ENCODE measurements at places on chromosomes 7 and 10.

- H3K4me3 ChIP-seq, result no peak overlapping the region
- DNase-seq, result no peak
- H3K27ac ChIP-seq, result no peak overlapping the region
- peaks cover 17% of the 10 kb centered on the region for H3K4me1 ChIP-seq
Observed at GRCh38 chr7:22812353-22812752, 10.3 kb downstream of the TOMM7 start.

- H3K4me1 ChIP-seq, result peaks cover 24% of the 10 kb centered on the region
- peaks cover 6% of the 10 kb centered on the region for H3K36me3 ChIP-seq
- H3K27ac ChIP-seq, result no peak overlapping the region
- no peaks in the 10 kb centered on the region for H3K27me3 ChIP-seq
Observed at GRCh38 chr7:101985057-101985902, 167.9 kb downstream of the CUX1 start.

- H3K4me1 ChIP-seq, result peaks cover 11% of the 10 kb centered on the region
- H3K4me3 ChIP-seq, result no peak overlapping the region
- H3K27me3 ChIP-seq, result peaks cover 11% of the 10 kb centered on the region
- no peak overlapping the region for H3K27ac ChIP-seq
Observed at GRCh38 chr10:48496831-48497779, 107.8 kb downstream of the ARHGAP22 start.

GRCh38 chr7:106679153-106679931, 18.4 kb upstream of the CCDC71L start:
- H3K27ac ChIP-seq, result no peak overlapping the region
- DNase-seq, result no peak
- no peaks in the 10 kb centered on the region for H3K36me3 ChIP-seq
- no peak overlapping the region for H3K4me3 ChIP-seq
- H3K27me3 ChIP-seq, result no peaks in the 10 kb centered on the region
- peaks cover 12% of the 10 kb centered on the region for H3K4me1 ChIP-seq

- H3K27me3 ChIP-seq, result no peaks in the 10 kb centered on the region
- no peak overlapping the region for H3K27ac ChIP-seq
- H3K4me1 ChIP-seq, result peaks cover 6% of the 10 kb centered on the region
- H3K36me3 ChIP-seq, result no peaks in the 10 kb centered on the region
Observed at GRCh38 chr7:104922182-104923009, 91.6 kb upstream of the KMT2E start.

DNA sequence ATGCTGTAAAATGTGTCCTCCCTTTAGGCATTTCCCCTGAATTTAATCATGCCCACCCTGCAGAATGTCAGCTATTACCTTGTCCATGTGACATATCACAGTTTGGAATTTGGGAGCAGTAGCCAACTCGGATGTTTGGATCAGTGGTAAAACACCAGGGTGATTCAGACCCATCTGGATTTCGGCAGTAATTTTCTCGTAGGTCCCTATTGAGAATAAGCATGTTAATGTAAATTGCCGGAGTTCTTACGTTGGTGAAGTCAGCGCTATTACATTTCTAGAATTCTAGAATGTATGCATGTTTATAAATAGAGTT, 44.1 kb downstream of the HGF start:
- no peaks in the 10 kb centered on the region for H3K36me3 ChIP-seq
- H3K4me3 ChIP-seq, result no peak overlapping the region
- no peak for DNase-seq
- H3K27me3 ChIP-seq, result no peaks in the 10 kb centered on the region

- no peaks in the 10 kb centered on the region for H3K36me3 ChIP-seq
- H3K27ac ChIP-seq, result no peak overlapping the region
- H3K4me3 ChIP-seq, result no peak overlapping the region
- no peaks in the 10 kb centered on the region for H3K4me1 ChIP-seq
- no peak for DNase-seq
Observed at GRCh38 chr10:78783753-78784152, 285.0 kb upstream of the ZMIZ1 start.

DNA sequence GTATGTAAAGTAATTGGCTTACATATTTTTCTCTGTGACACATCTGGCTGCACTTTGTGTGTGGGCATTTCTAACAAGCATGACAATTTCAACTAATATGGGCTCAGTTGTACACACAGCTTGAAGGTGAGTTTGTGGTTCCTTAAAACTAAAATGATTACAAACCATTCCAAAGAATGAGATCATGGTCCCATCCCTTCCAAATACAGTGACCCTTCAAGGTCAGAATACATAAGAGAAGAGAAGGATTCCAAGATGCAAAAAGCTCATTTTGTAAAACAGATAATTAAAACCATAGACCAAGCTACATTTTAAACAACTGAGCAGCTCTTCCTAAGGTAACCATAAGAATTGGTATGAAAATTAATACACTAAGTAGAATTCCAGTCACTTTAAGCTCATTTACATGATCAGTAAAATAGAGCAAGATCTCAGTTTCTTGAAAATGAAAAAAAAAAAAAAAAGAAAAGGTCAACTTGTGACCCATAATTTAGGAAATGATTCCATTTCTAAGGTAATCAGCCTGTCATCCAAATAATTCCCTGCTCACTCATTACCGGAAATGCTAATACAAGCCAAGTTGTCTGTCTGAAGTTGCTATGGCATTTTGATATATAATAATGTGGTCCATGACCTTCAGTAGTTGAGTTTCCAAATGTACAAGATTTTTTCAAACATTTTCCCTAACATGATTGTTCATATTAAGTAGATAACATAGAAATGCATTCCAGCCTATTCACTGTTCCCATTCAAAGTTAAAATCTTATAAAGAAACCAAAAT, 688.5 kb downstream of the PARD3 start:
- no peak overlapping the region for H3K27ac ChIP-seq
- H3K4me3 ChIP-seq, result no peak overlapping the region
- no peaks in the 10 kb centered on the region for H3K27me3 ChIP-seq
- no peak for DNase-seq

DNA sequence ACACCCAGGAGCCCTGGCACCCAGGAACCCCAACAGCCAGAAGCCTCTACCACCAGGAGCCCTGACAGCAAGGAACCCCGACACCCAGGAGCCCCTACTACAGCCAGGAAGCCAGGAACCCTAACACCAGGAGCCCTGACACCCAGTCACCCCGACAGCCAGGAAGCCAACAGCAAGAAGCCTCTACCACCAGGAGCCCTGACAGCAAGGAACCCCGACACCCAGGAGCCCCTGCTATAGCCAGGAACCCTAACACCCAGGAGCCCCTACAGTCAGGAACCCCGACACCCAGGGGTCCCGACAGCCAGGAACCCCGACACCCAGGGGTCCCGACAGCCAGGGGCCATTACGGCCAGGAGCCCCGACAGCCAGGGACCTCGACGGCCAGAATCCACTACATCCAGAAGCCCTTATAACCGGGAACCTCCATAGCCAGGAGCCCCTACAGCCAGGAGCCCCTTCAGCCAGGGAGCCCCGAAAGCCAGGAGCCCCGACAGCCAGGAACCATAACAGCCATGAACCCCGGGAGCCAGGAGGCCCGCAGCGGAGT, 440 bp upstream of the GLRX3 start:
- peak overlapping the region; percentile 88 for H3K4me3 ChIP-seq
- H3K27ac ChIP-seq, result peak overlapping the region; percentile 37
- peaks cover 13% of the 10 kb centered on the region for H3K36me3 ChIP-seq
- H3K27me3 ChIP-seq, result peaks cover 14% of the 10 kb centered on the region
- peak; percentile 6 for DNase-seq

- no peak overlapping the region for H3K4me3 ChIP-seq
- DNase-seq, result no peak
- no peaks in the 10 kb centered on the region for H3K27me3 ChIP-seq
- no peak overlapping the region for H3K27ac ChIP-seq
- H3K36me3 ChIP-seq, result no peaks in the 10 kb centered on the region
- peaks cover 4% of the 10 kb centered on the region for H3K4me1 ChIP-seq
Observed at GRCh38 chr10:92124616-92125143, 166.2 kb downstream of the CPEB3 start.

DNA sequence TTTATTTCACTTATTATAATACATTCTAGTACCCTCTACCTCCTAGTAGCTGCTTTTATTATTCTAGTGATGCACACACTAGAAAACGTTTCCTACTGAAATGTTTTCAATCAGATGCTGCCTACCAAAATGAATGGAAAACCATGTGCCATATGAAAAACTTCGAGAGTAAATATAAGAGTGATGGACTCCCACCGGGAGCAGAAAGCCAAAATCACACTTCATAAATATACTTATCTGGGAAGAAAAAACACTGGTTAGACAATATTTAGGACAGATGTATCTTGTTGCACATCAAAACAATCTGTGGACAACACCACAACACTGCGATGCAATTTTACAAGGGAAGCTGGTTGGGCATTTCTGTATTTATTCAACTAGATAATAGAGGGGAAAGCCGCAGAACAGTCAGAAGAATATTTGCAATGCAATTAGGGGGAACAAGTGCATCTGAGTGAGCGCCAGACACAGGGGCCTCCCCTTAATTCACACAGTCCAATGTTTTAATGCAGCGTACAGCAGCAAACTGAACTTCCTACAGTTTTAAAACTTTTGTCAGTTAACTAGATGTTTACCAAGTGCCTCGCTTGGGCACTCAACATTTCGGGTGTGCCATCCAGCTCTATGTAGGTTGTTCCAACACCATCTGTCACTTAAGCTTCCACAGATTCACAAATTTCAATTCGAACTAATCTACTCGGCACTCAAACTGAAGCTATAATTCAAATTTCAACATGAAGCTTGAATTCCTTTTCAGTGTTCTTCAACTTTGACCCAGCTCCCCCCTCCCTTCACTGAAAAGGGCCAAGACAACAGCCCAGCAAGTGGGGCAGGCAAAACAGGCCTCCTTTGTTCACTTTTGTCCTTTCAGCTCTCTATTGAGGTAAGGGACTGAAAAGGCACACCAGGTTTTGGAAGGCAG, 7.4 kb downstream of the NRCAM start:
- DNase-seq, result no peak
- no peak overlapping the region for H3K27ac ChIP-seq
- no peak overlapping the region for H3K4me3 ChIP-seq
- H3K36me3 ChIP-seq, result no peaks in the 10 kb centered on the region
- peaks cover 26% of the 10 kb centered on the region for H3K4me1 ChIP-seq

DNA sequence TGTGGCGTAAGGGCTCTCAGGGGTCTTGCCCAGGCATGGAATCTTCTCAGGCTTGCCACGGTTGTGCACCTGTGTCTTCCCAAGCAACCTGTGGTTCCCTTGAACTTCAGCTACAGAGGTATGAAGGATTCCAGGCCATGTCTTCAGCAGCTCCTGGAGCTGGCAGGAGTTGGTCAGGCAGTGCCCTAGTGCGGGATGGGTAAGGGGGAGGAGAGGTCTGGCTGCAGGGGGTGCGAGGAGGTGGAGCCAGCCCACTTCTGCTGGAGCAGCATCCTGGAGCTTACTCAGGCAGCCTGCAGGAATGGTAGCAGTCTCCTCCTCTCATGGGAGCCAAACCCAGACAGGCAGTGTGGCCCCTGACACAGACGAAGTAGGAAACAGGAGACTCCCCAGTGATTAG, 3.8 kb upstream of the TRIL start:
- DNase-seq, result no peak
- no peaks in the 10 kb centered on the region for H3K36me3 ChIP-seq
- no peak overlapping the region for H3K4me3 ChIP-seq

DNA sequence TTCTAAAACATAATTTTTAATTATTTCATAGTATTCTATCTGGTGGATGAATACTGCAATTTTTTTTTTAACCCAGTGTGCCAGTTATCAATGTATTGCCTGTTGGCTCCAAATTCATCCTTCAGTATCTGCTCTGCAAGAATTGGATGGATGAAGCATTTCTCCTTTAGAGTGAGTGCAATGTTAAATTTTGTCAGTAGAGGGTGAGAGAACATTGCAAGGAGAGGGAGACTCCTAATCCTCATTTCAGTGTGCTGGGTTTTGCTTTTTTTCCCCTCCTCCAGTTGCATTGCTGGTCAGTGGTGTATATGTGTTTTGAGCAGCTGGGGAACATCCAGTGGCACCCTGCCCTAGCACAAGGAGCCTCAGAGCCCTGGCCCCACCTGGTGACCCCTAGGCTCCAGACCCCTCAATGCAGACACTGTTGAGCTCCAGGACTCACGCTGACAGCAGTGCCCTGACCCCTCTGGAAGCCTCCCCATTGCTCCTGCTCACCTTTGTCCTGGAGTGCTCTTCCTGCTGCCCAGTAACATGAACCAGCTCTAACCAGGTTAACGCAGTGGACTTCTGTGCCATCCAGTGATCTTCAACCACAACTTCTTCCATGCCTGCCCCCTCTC, 199.4 kb downstream of the USP6NL start:
- H3K4me3 ChIP-seq, result no peak overlapping the region
- no peaks in the 10 kb centered on the region for H3K36me3 ChIP-seq
- no peak overlapping the region for H3K27ac ChIP-seq
- H3K4me1 ChIP-seq, result peaks cover 11% of the 10 kb centered on the region

GRCh38 chr7:32115831-32116230, 45.6 kb upstream of the PDE1C start:
- H3K36me3 ChIP-seq, result no peaks in the 10 kb centered on the region
- H3K27ac ChIP-seq, result no peak overlapping the region

DNA sequence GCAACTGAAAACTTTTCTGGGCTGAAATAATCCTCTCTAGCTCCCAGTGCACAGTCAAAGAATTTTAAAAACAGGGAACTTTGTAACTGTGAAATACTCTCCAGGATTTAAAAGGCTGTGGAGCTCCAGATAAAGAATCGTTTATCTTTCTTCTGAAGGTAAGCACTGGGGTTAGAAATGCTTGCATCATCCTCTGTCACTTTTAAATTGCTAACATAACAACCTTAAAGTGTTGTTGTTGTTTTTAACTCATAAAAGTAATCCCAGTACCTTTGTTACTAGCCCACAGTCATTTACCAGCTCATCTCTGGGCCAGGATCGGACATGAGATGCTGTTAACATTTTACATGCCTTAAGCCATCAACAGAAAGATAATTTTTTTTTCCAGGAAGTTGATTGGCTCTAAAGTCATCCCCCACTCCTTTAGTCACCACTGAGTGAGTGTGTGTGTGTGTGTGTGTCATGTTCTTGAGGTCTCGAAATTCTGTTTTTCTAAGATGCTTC, at the start of gene SLC39A12:
TSS of gene SLC39A12 (plus strand) at position 51 of the 504 bp plus-strand sequence. CDS start 1,359 bp downstream, outside the sequence.
- no peak within 1 kb of the TSS for H3K27ac ChIP-seq
- H3K27me3 ChIP-seq, result no peaks in the 10 kb centered on the region
- no peak within 1 kb of the TSS for H3K4me3 ChIP-seq

DNA sequence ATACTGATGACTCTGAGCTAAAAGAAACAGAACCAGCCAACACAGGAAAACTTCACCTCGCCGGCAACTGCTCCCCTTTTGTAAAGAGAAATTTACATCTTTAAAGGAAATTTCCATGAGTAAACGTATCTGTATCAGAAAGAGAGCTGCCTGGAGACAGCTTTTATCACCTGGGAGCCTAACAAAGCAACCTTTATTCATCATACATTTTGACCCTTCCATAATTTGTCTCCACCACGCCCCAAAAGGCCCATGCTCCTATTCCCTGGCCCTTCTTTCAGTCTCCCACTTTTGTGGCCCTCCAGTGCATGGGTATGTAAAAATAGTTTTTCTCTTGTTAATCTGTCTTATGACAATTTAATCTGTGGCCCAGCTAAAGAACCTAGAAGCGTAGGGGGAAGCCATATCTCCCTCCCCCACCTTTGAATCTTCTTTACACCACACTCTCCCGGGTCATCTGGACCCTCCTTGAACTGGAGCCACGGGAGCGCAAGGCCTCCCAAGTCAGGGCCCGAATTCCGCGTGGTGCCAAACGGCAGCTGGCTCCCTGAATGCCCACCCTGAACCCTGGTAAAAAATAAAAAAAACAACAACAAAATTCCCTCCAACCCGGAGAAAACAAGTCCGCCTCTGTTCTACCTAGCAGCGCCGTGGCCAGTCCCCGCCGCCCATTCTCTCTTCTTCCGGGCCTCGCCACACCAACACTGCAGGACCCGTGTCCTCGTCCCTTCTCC, 15.4 kb upstream of the FKBP9 start:
- H3K4me3 ChIP-seq, result peak overlapping the region; percentile 87
- no peaks in the 10 kb centered on the region for H3K36me3 ChIP-seq
- peaks cover 8% of the 10 kb centered on the region for H3K27me3 ChIP-seq
- no peak for DNase-seq

Measured in activated naive CD8-positive, alpha-beta T cell treated with anti-CD3 and anti-CD28 coated beads, Interleukin-2, amount 50 U/mL, for 24 hours (primary cell).